ENCODE measurements at places on chromosomes 3 and 15.

GRCh38 chr3:120072867-120073525 is 21.3 kb downstream of the GSK3B start:
- no peak for DNase-seq

DNA sequence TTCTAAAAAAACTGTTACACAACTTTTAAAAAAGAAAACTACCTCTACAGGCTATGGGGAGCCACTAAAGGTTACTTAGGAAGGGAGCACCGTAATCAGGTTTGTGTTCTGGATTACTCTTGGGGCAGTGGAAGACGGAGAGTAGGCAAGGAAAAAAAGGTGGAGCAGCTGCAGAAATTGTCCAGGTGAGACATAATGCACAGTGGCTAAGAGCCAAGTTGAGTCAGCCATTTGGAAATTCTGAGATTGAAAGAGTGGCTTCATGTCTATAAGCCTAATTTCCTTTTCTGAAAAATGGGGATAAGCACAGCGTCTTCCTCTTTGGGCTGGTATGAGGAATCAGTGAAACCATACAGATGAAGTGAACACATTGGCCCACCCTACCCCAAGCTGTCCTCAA is 195.2 kb downstream of the CADPS start:
- no peak for DNase-seq

DNA sequence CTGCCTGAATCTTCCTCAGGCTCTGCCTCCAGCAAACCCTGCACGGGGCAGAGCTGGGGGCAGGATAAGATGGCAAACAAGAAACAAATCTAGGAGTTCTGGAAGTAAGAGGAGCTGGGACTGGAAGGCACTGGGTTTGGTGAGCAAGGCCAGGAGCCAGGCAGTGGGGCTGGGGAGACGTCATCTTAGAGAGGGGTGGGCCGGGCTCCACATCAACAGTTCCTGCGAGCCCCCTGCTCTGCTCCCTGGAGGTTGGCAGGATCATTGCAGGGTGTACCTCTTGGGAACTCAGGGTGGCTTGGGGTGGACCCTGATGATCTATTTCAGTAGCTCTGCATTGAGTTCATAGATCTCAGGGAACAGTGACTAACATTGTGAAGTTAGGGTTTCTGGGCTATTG is 87.3 kb upstream of the PRR23E start:
- DNase-seq = no peak

GRCh38 chr3:127363171-127363570 is 75.3 kb upstream of the PRR20G start:
- no peak for DNase-seq

DNA sequence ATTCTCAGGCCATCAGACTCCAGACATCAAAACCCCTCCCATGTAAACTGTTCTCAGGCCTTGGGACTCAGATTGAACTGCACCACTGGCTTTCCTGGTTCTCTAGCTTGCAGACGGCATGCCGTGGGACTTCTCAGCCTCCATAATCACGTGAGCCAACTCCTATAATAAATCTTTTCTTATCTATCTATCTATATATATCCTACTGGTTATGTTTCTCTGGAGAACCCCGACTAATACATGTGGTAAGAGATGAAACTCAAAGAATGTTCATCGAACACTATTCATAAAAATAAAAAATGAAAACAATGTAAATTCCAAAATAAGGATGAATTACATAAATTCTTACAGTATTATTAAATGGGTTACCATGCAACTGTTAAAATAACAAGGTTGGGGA is 84.5 kb upstream of the NTRK3 start:
- no peak for DNase-seq

DNA sequence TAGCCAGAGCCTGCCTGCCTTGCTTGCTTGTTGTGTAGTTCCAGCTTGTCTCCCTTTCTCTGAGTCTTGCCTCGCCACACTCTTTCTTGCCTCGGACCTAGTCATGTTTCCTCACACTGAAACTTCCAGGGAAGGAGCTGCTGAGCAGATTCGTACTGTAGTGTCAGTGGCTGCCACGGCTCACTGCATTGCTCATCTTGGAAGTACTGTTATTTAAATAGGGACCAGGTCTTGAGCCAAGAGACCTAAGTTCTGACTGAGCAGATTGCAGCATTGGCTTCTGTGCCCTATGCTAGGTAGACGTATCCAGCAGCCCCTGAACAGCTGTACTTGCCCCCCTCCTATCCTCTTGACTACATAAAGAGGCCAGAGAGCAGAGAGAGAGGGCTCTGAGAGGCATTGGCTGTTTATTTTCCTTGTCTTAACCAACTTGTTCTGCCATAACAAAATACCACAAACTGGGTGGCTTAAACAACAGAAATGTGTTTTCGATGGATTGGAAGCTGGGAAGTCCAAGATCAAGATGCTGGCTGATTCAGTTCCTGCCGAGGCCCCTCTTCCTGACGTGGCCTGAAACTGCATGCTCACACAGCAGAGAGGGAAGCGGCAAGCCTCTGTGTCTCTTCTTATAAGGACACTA is 5.8 kb upstream of the RARRES1 start:
- DNase-seq = no peak

DNA sequence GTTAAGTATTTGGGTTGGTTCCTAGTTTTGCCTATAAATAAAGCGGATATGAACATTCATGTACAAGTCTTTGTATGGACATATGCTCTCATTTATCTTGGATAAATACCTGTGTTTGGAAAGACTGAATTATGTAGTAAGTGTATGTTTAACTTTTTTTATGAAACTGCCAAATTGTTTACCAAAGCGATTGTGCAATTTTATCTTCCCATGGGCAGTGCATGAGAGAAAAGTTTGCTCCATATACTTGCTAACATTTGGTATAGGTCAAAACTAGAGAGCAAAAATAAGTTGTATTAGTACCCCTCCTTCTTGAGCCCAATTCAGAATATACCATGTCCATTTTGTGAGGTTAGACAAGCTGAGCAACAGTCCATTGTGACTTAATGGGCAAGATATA is 502.6 kb downstream of the SQOR start:
- no peak for DNase-seq

- DNase-seq = no peak
Observed at GRCh38 chr3:61202086-61202485, 49.2 kb downstream of the FHIT start.

DNA sequence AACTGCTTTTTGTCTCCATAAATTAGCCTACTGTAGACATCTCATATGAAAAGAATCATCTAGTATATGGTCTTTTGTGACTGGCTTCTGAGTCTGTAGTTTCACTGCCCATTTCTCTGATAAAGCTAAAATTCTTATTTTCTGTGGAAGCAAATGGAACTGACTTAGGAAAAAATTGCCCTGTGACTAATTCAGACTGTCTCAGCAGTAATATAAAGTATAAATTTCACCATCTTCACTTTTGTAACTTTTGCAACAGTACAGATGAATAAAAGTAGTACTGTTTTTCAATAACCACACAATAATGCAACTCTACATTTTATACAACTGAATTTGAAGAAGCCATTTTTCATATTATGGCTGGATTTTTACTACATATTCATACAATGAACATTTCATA is 104.1 kb downstream of the TBC1D5 start:
- no peak for DNase-seq

DNA sequence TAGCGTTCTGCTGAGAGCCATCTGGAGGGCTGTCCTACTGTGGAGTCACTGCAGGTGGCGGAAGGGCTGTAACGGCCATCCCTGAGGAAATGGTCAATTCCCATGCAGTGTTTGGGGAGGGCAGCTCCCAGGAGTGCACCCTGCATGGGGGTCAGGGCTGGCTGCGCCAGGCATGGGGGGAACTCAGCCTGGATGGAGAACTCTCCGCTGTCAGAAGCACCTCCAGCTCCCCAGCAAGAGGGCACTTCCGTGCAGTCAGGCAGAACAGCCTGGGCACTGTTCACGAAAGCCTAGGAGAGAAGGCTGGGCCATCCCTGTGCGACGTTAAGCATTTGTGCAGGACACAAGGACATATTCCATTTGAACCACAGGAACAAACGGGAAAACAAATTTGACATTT is 105.2 kb downstream of the LRIG1 start:
- no peak for DNase-seq

GRCh38 chr3:193895409-193895808 is 240.5 kb upstream of the HES1 start:
- DNase-seq = no peak

- DNase-seq = no peak
Observed at GRCh38 chr3:112126511-112126911, 6.5 kb downstream of the GCSAM start.

DNA sequence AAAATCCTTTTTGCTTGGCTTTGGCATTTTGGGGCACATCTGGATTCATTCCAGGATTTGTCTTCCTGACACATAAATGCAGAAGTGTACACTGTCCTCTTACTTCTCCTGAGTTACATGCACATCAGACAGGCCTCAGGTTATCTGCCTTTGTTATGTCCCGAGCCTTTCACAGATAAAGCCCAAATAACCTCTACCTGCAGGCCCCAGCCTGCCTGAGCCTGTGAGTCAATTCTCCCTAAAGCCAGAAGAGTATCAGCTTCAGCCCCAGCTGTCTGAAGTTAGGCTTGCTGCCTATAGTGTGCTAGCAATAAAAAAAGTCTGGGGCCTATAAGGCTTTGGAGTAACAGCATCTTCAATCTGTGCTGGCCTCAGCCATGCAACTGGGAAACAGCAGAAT is 17.7 kb upstream of the GSK3B start:
- no peak for DNase-seq

- DNase-seq = no peak
Observed at GRCh38 chr15:25795712-25796111, 67.4 kb downstream of the ATP10A start.

GRCh38 chr3:13767030-13767429 is 112.8 kb downstream of the WNT7A start:
- no peak for DNase-seq
